ENCODE measurements at places on chromosomes 1 and 21.
A peak's percentile ranks its signal among the peaks of the same experiment; 100 is the strongest.

- DNase-seq: no peak
Observed at GRCh38 chr1:77565321-77565720, 117.1 kb downstream of the ZZZ3 start.

GRCh38 chr1:3456449-3456963 is 2.0 kb downstream of the ARHGEF16 start:
- DNase-seq: no peak

- DNase-seq: no peak
Observed at GRCh38 chr1:87132284-87132870, 196.3 kb upstream of the LMO4 start.

DNA sequence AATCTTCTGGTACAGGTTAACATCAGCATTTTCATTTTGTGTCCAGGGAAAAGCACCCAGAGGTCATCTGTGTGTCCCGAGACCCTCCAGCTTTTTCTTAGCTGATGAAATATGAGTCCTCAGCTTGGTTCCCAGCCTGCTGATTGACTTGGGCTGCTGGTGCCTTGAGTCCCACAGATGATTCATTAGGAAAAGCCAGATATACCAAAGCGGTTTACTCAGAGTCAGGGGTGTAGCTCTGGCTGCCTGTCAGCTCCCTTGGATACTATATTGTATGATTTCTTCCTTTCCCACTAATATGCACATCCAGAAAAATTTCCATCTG is 43.7 kb upstream of the MAB21L3 start:
- DNase-seq: peak; percentile 56

DNA sequence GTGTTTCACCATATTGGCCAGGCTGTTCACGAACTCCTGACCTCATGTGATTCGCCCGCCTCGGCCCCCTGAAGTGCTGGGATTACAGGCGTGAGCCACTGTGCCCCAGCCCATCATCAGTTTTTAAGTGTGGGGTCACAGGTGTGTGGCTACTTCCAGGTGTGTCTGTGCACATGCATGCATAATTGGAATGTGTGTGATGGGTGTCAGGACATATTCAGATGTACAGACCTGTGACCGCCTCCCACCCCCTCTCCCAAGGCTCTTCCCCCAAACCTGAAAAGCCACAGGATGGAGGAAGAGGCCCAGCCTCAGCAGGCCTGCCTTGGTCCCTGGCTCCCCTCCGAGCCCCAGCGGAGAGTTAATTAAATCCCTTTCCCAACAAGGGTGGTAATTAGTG is 37.3 kb upstream of the CSF3R start:
- DNase-seq: no peak

GRCh38 chr1:115363171-115363570 is 25.1 kb upstream of the NGF start:
- no peak for DNase-seq

DNA sequence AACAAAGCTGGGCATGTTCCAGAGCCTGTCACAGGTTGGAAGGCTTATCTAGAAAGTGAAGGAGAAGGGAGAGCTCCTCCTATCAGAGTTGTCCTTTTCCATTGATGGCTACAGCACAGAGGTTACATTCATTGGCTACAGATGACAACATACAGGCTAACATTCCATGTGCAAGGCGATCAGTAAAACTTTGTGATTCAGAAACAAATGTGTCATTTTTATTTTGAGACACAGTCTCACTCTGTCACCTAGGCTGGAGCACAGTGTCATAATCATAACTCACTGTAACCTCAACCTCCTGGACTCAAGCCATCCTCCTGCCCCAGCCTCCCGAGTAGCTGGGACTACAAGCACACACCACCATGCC is 32.6 kb downstream of the TRIM67 start:
- DNase-seq: no peak

DNA sequence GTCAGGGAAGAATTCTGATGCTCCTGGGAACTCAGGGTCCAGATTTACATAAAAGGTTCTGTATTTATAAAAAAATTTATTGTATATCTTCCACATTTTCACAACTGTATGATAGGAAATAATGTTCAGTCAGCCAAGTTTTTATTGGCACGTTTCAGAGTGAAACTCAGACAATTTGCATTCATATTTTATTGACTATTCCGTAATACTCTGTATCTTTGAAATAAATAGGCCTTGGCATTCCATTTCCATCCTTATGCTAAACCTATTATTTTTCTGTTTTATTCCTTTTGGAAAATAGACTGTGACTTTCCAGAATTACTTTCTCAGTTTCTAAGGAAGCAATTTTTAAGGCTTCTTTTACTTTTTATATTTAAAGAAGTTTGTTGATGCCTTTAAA is 329.0 kb downstream of the OLFM3 start:
- no peak for DNase-seq

- no peak for DNase-seq
Observed at GRCh38 chr1:8473121-8473875, 155.4 kb downstream of the SLC45A1 start.

- peak; percentile 100 for DNase-seq
Observed at GRCh38 chr1:33099290-33100118, 18.6 kb downstream of the AZIN2 start.

DNA sequence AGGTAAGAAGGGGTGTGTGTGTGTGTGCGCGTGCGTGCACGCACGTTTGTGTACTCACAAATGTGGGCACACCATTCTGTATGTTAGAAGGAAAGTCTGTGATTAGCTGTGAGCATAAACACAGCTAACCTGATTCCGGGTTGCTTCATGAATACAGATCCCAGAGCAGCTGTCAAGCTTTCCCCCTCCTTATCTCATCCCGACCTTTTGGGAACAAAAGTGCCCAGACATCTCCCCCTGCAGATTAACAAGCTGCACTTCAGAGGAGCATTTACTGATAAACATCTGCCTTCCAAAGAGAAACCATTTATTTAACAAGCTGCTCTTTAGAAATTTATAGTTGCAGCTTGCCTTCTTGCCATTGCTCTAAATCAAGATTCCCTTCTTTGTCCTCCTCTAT is 97.0 kb downstream of the MT1HL1 start:
- DNase-seq: no peak

DNA sequence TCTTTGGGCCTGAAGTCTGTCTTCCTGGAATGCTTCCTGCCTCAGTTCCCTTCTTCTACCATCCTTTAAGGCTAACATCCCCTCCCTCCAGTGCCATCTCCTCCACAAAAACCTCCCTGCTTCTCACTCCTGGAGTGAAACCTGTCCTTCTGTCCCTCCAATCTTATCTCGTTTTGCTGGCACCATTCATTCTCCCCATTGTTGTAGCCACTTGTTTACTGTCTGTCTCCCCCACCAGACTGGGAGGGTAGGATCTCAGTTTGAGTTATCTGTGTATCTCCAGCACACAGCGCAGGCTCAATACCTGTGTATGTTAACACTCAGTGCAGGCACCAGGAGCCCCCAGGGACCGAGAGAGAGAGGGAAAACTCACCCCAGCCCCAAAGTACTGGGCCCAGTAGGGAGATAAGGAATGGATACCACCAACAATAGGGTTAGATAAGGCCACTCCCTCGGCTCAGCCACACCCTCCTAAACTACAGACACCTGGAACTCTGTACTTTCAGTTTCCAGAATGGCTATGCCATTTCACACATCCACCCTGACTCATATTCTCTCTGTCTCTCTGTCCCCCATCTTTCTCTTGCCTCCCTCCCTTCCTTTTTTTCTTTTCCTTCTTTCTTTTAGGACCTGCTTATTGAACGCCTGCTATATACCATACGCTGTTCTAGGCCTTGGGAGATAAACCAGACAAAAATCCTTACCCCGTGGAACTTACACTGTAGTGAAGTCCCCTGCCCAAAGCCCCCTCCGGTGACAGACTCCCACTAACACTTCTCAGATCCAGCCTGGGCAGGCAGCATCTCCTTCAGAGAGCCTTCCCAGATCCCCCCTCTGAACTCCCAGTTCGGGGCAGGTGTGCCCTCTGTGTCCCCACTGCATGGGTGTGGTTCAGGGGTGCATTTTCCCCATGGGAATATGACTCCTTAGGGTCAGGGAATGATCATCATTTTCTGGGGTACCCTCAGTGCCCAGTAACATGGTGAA is 3.3 kb upstream of the SSBP3 start:
- DNase-seq: no peak

DNA sequence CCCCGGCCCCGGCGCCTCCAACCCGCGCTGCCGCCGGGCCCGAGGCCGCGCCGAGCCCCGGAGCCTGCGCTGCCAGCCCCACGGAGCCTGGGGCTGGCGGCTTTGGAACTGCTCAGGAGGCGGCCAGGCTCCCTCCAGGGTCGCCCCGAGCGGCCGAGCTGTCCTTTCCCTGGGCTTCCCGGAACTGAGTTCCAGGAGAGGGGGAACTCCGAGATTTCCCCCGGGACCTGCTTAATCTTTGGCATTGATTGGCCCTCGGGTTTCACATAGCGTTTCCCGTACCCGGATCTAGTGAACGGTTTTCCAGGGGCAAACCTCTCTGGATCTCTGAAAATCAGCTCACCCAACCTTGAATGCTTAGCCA is 504 bp downstream of the H6PD start:
- peak; percentile 29 for DNase-seq

DNA sequence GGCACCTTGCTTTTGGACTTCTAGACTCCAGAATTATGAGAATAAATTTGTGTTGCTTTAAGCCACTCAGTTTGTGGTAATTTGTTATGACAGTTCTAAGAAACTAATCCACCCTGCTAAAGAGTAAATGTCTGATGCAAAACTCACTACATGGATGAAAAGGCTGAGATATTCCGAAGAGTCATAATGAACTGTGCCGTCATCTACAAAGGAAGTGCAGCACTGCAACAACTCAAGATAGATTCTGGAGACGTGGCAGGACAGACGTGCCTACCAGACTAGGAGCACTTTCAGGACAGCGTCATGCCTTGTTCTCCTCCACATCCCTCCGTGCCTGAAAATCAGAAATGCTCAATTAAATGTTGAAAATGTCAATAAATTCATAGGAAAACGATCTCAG is 24.4 kb upstream of the IRF2BP2 start:
- no peak for DNase-seq

GRCh38 chr1:234933475-234933874 is 195.2 kb downstream of the TOMM20 start:
- peak; percentile 61 for DNase-seq
